ENCODE measurements at places on chromosomes 5 and 9.

DNA sequence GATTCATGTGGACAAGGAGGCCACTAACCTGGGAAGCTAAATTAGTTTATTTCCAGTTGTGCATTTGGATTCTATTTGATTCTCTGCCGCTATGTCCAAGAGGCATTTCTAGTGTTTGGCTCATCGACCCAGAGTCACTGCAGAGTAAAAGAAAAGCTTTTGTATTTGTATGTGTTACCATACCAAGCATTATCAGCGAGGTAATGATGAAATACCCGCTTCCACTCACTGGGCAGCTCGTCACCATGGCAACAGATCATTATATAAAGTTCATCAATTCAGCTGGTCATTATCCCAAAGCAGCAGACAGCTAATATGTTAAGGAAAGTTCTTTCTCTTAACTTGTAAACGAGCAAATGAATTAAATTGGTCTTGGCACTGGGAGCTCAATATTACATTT, 380.3 kb downstream of the SEMA5A start:
- DNase-seq: no peak

DNA sequence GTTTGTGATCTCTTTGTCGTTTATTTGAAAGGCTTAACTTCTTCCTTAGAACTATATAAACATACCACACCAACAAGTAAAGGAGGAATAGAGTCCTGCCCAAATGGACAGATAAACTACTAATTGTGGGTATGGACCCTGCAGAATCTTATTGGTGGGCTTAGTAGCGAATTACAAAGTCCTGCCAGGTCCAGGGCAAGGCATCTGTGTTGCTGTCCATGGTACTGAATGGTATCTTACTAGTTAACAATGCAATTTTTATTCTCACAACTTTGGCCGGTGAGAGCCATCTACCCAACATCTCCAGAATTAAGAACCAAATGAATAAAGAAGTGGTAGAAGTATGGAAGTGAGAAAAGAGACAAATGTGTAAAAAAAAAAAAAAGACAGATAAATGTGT, 1782.4 kb upstream of the WWC1 start:
- DNase-seq: no peak

GRCh38 chr5:116045821-116046220, 13.5 kb downstream of the ARL14EPL start:
- DNase-seq: no peak

DNA sequence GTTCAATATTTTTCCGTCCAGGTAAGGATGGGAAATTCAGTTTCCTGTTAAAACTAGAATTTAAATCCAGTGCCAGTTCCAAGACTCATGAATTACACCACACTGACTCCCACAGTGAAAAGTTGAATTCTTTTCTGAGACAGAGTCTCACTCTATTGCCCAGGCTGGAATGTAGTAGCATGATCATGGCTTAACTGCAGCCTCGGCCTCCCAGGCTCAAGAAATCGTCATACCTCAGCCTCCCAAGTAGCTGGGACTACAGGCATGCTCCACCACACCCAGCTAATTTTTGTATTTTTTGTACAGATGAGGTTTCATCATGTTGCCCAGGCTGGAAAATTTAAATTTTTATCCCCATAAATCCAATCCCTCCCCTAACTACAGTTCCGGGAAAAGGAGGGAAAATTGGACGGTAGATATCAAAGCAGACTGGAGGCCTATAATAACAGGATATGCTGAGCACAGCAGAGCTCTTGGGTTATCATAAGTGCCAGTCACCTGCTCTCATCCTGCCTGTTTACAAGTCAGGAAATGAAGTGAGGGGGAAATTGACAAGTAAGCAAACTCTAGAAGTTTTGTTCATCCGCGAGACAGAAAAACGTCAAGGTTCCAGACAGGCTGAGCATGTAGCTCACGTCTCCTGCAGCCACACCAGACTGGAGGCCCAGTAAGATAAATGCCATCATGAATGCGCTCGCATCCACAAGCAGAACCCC, 105.7 kb downstream of the UGCG start:
- DNase-seq: no peak

- DNase-seq: no peak
Observed at GRCh38 chr5:14136228-14136627, 6.9 kb upstream of the TRIO start.

- DNase-seq: no peak
Observed at GRCh38 chr5:16681876-16682275, 65.1 kb upstream of the RETREG1 start.

- DNase-seq: no peak
Observed at GRCh38 chr5:56142233-56142613, 90.9 kb downstream of the ANKRD55 start.

- DNase-seq: no peak
Observed at GRCh38 chr9:86485359-86485758, 131.1 kb upstream of the TUT7 start.

DNA sequence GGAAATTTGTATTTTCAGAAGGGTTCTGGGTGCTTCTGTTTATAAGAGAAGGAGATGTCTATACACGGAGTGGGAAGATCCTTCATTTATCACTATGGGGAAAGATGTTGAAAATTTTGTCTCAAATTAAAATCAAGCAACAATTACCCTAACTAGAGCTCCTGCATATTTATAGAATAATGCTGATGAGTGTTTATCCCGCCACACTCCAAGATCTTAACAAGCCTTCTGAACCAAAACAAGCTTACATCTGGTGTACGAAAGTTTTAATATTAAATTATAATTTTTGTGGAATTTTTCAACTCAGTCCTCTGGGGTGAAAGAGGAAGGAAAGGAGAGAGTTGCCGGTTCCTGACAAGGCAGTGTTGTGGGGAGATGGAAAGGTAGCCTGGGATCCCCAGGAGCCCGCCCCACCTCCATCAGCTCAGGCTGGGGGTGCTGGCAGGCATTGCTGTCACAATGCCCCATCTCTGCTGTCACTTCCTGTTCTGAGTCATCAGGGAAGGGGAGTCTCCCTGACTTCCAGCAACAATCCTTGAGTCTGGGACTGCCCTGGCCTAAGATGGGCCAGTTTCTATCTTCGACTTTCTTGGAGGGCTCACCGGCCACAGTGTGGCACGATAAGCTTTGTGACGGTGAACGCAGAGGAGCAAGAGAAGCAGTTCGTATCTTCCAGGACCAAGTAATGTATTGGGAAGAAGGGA, 64.5 kb downstream of the ERAP1 start:
- DNase-seq: no peak

DNA sequence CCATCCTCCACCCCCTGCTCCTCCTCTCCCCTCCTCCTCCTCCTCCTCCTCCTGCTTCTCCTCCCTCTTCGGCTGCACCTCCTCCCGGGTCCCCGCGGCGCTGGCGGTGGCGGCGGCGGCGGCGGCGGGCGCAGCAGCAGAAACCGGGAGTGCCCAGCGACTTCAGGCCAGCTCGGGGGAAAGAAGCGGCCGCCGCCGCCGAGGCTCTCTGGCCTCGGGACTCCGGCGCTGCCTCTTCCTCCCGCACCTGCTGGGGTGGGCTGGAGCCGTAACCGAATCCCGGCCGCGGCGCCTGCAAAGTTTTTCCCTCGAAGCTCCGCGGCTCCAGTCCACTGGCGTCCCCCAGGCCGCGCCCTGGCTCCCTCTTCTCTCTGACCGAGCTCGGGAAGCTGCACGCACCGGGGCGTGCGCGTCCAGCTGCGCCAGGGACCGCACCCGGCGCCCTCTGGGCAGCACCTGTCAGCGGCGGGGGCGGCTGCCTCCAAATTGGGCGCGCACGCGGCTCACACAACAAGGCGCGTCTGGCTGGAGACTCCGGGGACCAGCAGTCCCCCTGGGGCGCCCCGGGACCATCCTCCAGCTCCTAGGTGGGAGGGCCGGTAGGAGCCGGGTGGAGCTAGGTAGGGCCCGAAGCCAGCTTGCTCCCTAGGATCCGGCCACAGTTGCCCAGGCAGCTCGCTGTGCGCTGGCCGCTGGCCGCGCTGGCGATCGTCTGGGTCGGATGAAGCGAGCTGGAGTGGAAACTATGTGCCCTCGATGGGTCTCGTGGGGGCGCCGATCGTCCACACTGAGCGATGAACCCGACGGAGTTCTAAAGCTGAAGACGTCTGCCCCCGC, at the start of gene MCTP1:
TSS of gene MCTP1 (minus strand) at position 523 of the 837 bp plus-strand sequence.
- DNase-seq: no peak

- no peak for DNase-seq
Observed at GRCh38 chr9:83011611-83012010, 51.3 kb downstream of the RASEF start.

- no peak for DNase-seq
Observed at GRCh38 chr5:132814503-132815294, 1.6 kb downstream of the SOWAHA start.

- no peak for DNase-seq
Observed at GRCh38 chr5:96909435-96909834, 26.4 kb upstream of the LNPEP start.

DNA sequence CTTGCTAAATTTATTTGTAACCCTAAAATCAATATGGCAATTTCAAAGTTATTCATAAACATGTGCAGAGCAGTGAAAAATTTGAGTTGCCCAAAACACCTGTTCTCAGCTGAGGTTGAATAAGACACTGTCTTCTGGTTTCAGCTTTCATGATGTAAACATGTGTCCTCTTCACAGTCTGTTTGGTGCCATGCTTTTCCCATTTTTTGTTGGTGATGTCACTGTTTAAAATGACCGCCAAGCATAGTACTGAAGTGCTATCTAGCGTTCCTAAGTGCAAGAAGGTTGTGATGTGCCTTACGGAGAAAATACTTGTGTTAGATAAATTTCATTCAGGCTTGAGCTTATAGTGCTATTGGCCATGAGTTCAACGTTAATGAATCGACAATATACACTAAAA, 580.8 kb downstream of the ACTL7B start:
- DNase-seq: no peak

- DNase-seq: no peak
Observed at GRCh38 chr5:56143373-56143714, 89.8 kb downstream of the ANKRD55 start.

- DNase-seq: no peak
Observed at GRCh38 chr9:27528076-27528885, 1.3 kb downstream of the MOB3B start.
